ENCODE measurements at places on chromosomes 5 and 9. TPM values are rescaled to one million over a fixed set of nuclear protein-coding genes. Genes with fewer than 3 reads are reported as not detected.
A peak's percentile ranks its signal among the peaks of the same experiment; 100 is the strongest.

GRCh38 chr9:127570533-127571111, 41.5 kb upstream of the STXBP1 start:
- no peak for DNase-seq

DNA sequence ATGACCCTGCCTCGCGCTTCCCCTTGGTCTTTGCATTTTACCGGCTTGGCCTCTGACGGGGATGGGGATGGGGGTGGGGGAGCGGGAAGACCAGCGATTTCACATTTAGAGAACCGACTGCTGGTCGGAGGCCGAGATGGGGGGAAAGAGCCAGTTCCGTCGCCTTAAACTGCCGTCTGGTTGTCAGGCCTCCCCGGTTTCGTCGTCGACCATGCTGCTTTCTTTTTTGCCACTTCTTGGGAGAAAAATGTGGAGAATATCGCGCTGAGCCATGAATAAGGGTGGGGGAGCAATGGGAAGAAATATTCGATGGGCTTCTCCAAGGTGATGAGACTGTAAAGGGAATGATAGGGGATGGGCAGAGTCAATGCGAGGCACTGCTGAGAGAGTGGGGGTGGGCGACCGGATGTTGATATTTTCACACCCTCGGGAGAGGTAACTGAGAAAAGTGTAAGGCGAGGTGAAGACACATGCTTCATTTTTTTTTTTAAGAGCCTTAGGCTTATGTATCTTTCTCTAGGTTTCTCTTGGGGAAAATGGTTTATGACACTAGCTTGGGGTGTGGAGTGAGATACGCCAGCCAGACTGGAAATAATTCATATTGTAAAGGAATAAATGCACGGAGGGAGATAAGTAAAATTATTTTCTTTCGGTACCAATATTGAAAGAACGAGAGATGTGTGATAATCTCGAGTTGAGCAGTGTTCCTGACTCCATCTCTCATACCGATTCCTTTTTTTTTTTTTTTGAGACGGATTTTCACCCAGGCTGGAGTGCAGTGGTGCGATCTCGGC, 1.1 kb downstream of the KIF2A start:
- peak; percentile 26 for DNase-seq

Gene MYORG
- total RNA-seq, result 1.7 TPM

- no peak for DNase-seq
Measured at GRCh38 chr9:76571743-76572146, 112.8 kb downstream of the GCNT1 start.

GRCh38 chr5:23204111-23204510, 303.3 kb upstream of the PRDM9 start:
- no peak for DNase-seq

Gene SHISAL2B
- not detected for total RNA-seq

Gene MCCC2
- 51.3 TPM for total RNA-seq

GRCh38 chr5:117594166-117594565, 1019.5 kb upstream of the SEMA6A start:
- no peak for DNase-seq

DNA sequence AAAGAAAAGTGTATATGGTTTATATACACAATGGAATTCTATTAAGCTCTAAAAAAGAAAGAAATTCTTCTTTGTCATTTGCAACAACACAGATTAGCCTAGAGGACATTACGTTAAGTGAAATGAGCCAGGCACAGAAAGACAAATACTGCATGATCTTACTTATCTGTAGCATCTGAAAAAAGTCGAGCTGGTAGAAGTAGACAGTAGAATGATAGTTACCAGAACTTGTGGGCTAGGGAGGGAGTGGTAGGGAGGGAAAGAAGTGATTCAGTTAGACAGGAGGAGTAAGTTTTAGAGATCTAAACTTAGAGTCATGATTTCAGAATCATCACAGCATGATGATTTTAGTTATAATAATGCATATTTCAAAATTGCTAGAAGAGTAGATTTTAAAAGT, 184.6 kb downstream of the TLE4 start:
- no peak for DNase-seq

DNA sequence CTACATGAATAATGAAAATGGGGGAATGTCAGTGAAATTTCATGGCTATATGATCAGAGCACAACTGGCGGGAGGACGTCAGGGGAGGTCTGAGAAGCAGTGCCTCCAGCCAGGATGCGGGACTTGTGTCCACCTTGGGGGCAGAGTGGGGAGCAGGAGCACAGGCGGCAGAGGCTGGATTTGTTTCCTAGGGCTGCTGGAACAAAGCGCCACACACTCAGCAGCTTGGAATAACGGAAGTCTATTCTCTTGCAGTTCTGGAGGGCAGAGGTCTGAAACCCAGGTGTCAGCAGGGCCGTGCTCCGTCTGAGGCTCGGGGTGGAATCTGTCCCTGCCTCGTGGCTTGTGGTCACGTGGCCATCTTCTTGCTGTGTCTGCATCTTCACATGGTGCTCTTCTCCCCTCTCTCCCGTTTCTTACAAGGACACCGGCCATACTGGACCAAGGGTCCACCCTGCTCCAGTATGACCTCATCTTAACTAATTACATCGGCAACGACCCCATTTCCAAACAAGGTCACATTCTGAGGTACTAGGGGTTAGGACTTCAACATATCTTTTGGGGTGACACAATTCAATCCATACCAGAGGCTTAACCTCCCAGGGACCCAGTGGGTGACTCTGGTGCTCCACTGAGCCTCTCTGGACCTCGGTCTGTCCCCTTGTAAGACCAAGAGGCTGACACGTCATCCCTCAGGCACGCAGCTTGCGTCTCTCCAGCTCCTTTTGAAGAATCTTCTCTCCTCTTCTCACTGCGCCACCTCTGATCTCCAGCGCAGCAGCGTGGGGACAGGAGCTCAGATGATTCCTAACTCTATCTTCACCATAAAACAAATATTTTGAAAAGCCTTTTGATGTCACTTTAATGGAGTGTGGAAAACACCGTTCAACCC, 202.5 kb downstream of the CDK5RAP2 start:
- no peak for DNase-seq

DNA sequence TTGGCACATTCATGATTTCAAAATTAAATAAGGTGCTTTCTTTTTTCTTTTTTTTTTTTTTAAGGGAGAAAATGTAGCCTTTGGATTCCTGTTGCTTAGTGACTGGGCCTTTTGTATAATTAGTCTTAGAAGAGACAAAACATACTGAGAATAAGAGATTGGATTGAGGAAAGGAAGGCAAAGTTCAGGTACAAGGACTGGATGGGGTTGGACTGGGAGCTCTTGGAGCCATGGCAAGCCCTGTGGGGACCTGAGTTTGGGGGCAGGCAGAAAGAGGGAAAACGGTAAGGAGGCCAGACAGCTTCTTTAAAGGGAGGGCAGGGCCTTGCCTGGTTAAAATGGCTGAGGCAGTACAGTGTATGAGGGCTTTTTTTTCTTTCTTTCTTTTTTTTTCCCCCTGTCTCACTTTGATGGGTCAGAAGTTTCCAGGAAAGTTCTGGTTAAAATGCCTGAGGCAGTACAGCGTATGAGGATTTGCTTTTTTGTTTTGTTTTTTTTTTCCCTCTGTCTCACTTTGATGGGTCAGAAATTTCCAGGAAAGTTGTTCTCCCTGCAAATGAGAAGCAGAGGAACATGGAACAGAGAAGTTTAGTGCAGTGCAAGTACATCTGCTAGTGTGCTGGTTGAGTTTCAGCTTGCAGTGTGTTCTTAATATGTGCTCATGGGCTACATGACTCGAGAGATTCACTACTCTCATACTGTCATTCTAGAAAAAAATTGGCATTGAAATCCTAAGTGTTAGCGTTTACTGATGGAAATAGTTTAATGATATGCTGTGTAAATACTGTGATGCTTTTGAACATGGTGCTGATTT, 16.8 kb downstream of the SNX18 start:
- no peak for DNase-seq

GRCh38 chr5:173051746-173052145, 4.4 kb upstream of the CREBRF start:
- no peak for DNase-seq

Gene BRD8
- 48.4 TPM for total RNA-seq

GRCh38 chr5:96997265-96997859, 61.5 kb downstream of the LNPEP start:
- DNase-seq, result peak; percentile 44

Gene PARP8
- 6.1 TPM for total RNA-seq

GRCh38 chr5:82641331-82642003, 363.3 kb upstream of the RPS23 start:
- peak; percentile 87 for DNase-seq

Gene BRD9
- total RNA-seq, result 24.0 TPM

- no peak for DNase-seq
Measured at GRCh38 chr5:44001675-44002380, 387.4 kb downstream of the FGF10 start.

Gene COL15A1
- total RNA-seq, result 20.2 TPM

Gene IL31RA
- 0.68 TPM for total RNA-seq

Gene TEX48
- total RNA-seq, result not detected

GRCh38 chr5:35924122-35924949, 14.1 kb downstream of the CAPSL start:
- DNase-seq, result peak; percentile 58

Gene PRDM9
- not detected for total RNA-seq

DNA sequence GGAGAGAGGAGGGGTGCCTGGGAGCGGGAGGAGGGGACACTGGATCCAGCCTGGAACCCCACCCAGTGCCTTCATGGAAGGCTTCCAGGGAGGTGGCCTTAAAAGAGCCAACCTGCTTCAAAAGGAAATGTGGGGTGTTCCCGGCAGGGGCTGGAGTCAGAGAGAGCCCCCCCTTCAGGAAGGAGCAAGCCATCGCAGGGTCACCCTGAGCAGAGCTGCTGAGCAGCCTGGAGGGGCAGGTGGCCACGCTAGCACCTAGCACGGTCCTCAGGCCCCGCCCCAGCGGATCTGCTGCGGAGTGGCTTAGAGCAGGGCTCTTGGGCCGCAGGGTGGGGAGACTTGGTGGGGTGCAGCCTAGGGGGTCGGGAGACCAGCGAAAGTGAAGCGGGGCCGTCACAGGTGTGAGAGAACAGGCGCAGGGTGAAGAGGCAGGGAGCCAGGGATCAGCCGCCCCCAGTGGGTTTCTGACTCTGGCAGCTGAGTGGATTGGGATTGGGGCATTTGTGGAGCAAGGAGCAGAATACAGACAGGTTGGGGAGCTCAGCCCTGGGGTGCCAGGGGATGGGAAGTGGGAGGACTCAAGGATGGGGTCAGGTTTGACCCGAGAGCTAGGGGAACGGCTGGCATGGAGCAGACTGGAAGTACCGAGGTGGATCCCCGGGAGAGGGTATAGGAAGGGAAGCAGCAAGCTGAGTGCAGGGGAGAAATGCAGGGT, 1.5 kb downstream of the LCN2 start:
- DNase-seq, result no peak

DNA sequence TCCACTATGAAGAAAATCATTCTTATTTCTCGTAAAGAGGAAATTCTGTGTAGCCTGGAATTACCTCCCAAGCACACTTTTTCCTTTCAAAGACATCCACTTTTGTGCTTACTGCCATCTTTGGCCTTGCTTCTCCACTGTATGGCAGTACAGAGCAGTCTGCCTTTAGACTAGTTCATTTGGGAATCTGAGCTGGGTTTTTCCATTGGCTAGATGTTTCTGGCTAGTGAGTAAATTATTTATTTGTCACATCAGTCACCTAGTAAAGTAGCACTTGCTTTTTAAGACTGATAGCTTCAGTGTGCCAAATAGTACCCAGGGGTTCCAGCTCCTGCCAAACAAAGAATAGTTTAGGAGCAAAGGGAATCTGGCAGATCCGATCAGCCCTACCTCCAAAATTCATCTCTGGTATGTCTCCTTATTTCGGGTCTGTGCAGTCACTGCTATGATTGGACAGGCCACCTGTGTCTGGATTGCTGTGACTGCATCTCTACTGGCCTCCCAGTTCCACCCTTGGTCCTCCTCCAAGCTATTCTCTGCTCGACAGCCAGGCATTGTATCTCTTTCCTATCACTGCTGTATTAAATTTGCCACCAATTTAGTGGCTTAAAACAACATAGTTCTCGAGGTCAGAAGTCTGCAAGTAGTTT, 97.6 kb downstream of the NUDT12 start:
- DNase-seq, result no peak

GRCh38 chr9:137834846-137835546, 42.6 kb upstream of the CACNA1B start:
- DNase-seq, result no peak

DNA sequence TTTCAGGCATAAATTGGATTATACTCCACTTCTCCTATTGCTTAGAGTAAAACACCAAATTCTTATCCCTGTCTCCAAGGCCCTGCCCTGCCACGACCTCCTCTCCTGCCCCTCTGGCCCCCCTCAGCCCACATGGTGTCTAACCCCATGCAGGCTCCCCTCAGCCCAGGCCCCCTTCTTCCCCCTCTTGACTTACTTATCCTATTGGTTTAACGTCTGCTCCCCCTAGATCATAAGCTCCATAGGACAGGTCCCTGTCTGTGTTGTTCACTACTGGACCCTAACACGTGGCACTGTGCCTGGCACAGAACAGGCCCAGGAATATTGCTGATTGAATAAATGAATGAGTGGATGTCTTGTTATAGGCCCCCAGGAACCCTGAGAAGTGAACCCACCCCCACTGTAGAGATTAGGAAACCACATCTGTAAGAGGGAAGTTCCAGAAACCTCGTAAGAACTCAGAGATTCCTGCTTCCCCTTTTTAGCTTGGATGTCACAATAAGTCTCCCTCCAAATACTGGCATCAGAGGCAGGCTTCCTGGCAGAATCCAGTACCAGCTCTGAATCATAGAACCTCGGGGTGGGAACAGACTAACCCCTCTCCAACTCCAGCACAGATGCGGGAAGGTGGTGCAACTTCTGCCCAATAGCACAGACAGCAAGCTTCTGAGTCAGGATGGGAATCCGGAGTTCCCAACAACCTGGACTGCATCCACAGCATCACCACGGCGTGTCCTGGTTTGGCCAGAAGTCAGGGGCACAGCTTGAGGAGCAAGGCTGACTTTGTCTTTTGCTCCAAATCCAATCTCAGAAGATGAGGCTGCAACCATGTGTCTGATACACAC, 31.5 kb downstream of the HRH2 start:
- peak; percentile 65 for DNase-seq

GRCh38 chr5:16666883-16667398, 50.1 kb upstream of the RETREG1 start:
- peak; percentile 8 for DNase-seq

GRCh38 chr9:76591256-76591950, 132.4 kb downstream of the GCNT1 start:
- no peak for DNase-seq

Data from RPMI7951 (cell line).